ENCODE measurements at places on chromosomes 7 and 10.

DNA sequence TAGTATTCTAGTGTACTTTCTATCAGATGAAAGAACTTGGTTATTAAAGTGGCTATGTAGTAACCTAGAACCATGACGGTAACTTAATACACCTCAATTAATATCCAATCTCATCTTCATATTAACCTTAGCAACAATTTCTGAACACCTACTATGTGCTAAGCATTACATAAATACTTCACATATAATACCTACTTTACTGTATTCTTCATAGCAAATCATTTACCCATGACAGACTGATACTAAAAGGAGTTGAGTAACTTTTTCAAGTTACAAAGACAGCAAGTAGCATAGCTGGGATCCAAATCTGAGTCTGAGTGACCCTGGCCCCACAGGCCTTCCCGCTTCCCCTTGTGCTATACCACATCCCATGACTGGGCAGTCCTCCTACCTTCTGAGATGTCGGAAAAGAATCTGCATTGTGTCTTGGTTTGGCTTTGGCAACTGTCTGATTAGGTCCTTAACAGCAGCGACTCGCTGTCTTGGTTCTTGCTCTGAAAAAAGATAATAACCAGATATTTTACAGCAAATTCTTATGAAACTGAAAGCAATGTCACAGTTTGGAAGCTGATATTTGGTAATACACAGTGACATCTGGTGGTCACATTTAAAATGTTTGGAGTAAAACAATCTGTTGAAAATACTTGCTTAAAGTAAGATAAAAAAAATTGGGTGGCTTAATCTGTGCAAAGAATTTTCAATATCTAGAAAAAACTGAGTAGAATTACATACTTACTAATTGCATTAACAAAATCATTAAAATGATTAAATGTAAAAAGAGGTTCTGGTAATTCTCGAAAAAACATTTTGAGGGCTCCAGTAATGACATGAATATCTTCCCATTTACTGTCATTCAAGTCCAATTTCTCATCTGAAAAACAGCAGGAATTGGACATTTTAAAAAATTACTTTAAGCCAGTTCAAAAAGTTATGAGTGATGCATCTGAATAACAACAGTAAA lies 120.1 kb downstream of the ARHGAP12 start:
- DNase-seq = no peak

DNA sequence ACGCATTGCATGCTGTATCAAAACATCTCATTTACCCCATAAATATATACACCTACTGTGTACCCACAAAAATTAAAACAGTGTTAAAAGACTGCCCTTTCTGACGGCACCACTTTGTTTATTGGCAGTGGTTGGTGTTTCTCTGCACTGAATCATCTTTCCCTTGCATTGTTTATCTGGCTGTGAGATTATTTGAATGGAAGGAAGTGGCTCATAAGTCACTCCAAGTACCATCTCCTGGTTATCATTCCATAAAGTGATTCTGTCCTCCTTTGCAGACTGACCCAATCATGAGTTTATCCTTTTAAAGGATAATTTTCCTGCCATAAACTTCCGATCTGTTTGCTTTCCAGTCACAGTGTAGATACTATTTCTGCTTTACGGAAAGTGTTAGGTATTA lies 183.8 kb downstream of the CAMK1D start:
- DNase-seq = no peak

DNA sequence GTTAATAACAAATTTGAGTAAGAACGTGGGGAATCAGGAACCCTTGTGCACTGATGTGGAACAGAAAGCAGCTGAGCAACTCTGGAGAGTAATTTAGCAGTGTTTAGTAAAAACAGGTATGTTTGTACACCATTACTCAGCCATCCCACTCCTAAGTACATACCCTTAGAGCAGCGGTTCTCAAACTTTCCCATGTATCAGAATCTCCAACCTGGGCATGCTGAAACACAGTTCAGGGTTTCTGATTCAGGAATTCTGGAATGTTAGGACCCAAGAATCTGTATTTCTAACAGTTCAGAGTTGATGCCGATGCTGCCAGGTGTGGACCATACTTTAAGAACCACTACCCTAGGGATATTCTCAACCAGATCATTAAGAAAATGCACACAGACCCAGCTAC lies 5.1 kb downstream of the SGMS1 start:
- no peak for DNase-seq

DNA sequence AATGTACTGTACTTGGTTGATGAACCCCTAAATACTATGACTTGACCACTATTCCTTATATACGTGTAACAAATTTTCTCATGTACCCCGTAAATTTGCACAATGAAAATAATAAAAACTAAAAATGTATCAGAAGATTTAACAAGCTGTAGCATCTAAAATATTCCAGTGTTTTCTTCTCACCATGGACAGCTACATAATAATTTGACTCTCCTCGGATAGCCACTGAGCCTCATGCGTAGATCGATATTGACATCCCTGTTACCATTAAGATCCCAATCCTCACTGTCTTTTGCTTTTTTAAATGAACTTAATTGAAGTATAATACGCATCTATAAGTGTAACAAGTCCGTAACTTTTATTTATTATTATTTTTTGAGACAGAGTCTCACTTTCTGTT lies 179.7 kb upstream of the C7orf33 start:
- no peak for DNase-seq

GRCh38 chr7:54397836-54398612 lies 144.2 kb upstream of the VSTM2A start:
- DNase-seq = no peak

GRCh38 chr10:89367529-89367928 lies 10.3 kb upstream of the IFIT1B start:
- DNase-seq = no peak

- DNase-seq = no peak
These were observed 142.9 kb downstream of the PAXIP1 start for GRCh38 chr7:154859747-154860620.

GRCh38 chr7:24018331-24018730 lies 265.7 kb upstream of the NPY start:
- no peak for DNase-seq

DNA sequence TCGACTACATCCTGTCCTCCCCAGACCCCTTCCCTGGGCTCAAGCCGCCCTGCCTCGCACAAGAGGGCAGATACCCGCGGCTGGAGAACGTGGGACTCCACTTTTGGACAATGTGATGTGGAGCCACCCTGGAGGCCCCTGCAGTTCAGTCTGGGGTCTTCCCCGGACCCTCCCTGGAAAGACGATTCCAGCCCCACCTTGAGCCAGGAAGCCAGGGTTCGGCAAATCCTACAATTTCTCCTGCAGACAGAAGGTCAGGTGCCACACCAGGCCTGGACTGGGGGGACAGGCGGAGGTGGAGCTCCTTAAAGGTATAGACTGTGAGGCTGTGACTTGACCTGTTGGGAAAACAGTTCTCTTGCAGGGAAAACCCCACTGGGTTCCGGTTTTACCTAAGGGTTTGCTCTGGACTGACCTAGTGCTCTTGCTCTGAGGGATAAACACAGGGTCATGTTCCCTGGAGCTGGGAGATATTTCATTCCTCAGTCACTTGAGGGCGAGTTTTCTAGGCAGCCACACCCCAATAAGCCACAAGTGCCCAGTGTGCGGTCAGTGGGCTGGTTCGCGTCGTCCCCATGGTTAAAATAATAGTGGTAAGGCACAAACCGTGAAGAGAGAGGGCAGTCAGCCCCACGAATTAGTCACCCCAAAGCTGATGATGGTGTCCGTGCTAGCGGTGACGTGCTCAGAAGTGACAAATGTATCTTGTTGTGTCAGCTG lies 1.6 kb downstream of the FOXL3 start:
- DNase-seq = no peak

DNA sequence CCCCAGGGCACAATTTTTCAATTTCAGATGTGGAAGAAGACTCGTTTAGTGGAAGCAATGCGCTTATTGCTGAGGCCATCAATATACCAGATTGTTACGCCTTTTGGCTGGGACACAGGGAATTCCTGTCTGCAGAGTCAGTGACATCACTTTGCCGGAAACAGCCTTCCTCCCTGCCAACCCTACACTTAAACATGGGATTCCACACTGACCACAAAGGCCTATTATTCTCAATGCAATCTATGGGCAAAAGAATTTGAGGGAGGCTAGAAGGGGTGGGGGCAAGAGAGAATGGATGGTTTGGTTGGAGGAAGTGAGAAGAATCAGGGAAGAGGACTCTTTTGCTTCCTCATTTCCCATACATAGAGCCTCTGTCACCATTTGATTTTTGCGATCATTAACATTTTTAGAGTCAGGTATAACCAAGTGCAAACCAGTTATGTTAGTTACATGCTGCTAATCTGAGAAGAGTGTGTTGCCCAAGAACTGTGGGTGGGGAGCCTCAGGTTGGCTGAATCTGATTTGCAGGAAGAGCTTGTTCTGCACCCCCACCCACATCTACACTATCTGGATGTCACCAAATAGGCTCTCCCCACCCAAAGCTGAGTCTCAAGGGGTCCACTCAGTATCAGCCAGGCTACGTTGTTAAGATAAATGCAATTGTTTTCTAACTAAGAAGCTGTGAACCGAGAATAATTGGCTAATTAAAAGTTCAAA lies 58.2 kb downstream of the ENTPD1 start:
- no peak for DNase-seq

DNA sequence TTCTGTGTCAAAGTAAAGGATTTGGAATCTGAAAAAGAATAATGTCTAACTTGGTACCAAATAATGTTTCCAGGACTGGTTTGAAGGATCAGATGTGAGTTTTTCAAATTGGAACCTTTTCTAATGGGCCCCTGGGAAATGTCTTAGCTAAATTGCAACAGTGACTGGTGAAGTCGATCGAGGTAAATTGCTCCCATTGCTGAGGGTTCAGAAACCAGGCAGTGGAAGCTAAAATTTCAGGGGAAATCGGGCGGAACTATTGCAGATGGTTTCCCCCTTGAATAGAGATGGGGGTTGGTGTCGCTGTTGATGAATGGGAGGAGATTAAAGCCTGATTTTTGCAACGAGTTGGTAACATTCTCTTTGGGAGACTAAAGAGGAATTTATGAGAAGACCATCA lies 112.7 kb downstream of the SND1 start:
- no peak for DNase-seq

DNA sequence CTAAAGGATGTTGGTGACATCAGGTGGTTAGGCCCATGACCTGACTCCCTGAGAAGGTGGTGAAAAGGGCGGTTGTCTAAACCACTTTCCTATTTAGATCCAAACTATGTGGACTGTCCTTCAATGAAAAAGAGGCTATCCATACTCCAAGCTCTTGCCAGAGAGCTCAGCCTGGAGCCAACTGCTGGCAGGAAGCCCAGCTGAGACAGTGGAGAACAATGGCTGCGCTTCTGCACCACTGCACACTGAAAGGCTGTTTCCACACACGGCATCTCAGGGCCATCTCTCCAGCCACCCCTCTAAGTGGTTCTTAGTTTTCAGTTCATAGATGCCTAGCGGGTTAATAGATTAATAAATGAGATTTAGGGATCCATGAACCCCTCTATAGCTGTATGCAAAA lies 488.8 kb upstream of the ZMIZ1 start:
- no peak for DNase-seq

DNA sequence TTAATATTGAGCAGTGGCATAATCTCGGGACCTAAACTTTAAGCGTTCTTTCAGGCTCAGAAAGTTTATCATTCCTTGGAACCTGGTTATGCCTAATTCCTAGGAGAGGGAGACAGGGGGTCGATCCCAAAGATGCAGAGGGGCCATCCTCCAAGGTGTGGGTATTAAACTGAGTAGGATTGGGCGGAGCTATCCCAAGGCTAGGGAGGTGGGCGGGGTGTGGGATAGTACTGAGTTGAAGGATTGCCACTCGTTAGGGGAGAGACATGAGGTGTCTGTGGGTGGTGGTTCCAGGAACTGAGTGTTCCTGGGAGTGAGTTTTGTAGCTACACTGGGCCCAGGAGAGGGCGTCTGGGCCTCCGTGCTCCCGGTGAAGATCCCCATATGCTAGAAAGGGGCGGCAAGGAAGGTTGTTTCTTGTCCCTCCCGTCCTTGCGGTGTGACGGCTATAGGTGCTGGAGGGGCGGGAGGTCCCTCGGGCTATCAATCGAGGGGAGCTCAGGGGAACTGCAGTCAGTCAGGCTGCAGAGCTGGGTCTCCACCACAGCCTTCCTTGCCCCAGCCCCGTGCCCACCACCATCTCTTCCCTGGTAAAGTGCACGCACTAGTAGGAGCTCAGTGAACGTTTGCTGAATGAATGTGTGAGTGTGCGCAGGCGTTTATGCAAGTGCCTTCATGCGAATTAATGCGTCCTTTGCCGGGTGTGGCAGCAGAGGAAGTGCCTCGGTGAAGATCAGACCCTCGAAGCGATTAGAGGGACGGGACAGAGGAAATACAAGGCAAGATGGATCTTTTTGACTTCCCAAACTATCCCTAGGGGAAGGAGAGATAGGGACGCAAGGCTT lies 3.0 kb upstream of the HMX2 start:
- no peak for DNase-seq

DNA sequence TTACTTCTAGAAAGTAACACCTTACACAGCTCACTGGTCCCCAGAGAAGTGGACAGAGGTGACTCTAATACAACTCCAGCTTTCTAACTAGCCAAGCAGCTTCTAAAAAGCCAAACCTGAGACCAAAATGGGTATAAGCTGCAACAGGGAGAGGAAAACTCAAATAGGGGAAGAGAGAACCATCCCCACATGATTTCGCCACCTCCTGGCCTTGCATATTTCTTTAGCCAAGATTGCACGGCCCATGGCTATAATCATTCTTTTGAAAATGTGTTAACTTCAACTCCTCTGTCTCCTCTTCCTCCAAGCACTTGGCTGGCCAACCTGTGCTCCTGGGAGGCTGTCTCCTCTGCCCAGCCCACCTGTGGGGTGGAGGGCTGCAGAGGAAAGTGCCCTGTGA lies 28.7 kb downstream of the NUP42 start:
- DNase-seq = no peak

DNA sequence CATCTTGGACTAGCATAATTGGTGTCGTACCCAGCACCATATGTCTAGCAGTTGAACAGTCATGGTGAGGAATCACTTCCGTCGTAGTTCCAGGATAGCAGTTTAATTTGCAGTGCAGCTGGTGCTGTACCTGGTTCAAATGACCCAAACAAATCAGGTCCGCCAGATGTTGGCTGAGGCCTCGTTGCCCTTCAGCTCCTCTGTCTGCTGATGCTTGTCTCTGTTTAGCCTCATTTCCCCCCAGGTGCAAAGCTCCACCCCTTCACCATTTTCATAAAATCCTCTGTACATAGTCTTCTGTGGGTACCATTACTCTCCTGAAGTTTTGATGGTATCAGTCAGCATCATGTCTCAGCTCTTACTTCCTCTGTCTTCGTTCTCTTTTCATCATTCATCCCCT lies 35.1 kb downstream of the UMAD1 start:
- no peak for DNase-seq

DNA sequence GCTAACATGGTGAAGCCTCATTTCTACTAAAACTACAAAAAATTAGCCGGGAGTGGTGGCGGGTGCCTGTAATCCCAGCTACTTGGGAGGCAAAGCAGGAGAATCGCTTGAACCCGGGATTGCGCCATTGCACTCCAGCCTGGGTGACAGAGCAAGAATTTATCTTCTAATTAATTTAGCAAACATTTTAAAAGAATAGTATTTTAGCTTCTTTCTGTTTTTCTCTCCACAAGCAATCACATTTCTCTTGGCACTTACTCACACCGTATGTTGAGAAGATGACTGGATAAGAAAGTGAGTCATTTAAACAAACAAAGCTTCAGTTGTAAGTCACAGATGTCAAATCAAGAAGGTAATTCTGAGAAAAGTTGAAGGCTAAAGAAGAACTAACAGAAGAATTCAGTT lies 264.0 kb downstream of the ARL4A start:
- no peak for DNase-seq

- no peak for DNase-seq
These were observed 1.9 kb downstream of the BNIP3 start for GRCh38 chr10:131979821-131980270.

- peak; percentile 75 for DNase-seq
These were observed 10.7 kb downstream of the PSAP start for GRCh38 chr10:71840177-71840957.
